M059J (cell line): ENCODE measurements at places on chromosomes 12 and 14.
A peak's percentile ranks its signal among the peaks of the same experiment; 100 is the strongest.

DNA sequence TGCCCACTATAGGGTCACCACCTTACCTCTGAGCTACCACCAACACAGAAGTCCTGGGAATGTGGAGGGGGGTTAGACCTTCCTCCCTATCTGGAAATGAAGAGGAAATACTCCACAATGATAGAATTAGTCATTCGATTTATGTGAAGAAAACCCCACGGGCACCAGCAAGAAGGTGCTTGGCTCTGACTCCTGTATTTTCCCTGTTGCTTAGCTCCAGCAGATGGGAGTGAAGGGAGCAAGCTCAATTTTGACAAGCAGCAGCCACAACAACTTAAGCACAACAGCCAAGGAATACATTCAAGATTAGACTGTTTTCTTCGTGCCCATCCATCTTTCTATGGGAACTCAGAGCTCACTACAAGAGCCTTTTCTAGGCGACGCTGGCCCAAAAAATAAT lies 191.7 kb downstream of the SPTSSA start:
- peak; percentile 9 for DNase-seq

DNA sequence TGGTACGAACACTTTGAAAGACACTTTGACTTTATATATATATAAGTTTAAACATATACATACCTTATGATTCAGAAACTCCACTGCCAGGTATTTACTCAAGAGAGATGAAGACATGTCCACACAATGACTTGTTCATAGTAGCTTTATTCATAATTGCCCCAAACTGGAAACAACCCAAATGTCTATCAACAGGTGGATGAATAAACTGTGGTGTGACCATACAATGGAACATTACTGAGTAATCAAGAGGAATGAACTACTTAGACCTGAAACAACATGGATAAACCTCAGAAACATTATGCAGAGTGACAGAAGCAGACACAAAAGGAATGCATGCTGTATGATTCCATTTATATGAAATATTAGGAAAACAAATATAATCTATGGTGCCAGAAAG lies 71.1 kb downstream of the PPP1R36 start:
- DNase-seq, result no peak

- peak; percentile 53 for DNase-seq
Observed at GRCh38 chr14:52836063-52836462, 44.7 kb upstream of the GNPNAT1 start.

- no peak for DNase-seq
Observed at GRCh38 chr12:59627582-59627981, 31.8 kb downstream of the SLC16A7 start.

- DNase-seq, result no peak
Observed at GRCh38 chr12:119012179-119012578, 30.8 kb downstream of the SRRM4 start.

GRCh38 chr14:96071561-96071960 lies 32.4 kb downstream of the C14orf132 start:
- no peak for DNase-seq

DNA sequence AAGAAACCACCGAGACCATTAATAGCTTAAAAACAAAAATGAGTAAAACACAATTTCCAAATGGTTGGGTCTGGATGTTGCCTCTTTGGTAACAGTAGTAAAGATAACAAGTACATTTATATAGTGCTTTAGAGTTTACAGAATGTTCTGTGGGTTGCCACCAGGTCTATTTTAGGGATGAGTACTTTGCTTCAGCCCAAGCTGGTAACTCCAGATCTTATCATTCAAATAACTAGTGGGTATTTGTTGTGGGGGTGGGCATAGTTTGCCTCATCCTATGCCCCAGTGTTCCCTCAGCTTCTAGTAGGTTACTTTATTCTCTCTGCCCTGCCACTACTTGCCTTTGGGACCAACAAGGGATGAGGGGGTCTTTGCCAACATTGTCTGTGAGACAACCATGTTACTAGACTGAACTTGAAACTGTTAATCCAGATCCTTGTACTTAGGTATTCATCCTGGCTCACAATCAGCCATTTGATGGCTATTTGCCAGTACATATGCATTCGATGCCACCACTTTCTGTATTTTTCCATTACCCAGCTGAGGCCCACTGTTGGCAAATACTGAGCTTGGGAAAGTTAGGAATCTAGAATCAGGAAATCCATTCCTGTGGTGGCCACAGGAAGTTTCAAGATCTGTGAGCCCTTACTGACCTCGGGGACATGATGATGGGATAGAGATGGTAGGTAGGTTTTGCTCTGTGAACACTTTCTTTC lies 17.6 kb upstream of the AKAP6 start:
- DNase-seq, result peak; percentile 23

GRCh38 chr14:74697543-74697942 lies 15.3 kb downstream of the AREL1 start:
- peak; percentile 79 for DNase-seq

DNA sequence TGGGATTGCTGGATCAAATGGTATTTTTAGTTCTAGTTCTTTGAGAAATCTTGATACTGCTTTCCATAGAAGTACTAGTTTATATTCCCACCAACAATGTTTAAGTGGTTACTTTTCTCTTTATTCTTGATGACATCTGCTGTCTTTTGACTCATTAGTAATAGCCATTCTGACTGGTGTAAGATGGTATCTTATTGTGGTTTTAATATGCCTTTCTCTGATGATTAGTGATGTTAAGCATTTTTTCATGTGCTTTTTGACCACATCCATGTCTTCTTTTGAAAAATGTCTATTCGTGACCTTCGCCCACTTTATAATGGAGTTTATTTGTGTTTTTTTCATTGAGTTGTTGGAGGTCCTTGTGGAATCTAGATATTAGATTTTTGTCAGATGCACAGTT lies 865.7 kb downstream of the SLC6A15 start:
- no peak for DNase-seq

DNA sequence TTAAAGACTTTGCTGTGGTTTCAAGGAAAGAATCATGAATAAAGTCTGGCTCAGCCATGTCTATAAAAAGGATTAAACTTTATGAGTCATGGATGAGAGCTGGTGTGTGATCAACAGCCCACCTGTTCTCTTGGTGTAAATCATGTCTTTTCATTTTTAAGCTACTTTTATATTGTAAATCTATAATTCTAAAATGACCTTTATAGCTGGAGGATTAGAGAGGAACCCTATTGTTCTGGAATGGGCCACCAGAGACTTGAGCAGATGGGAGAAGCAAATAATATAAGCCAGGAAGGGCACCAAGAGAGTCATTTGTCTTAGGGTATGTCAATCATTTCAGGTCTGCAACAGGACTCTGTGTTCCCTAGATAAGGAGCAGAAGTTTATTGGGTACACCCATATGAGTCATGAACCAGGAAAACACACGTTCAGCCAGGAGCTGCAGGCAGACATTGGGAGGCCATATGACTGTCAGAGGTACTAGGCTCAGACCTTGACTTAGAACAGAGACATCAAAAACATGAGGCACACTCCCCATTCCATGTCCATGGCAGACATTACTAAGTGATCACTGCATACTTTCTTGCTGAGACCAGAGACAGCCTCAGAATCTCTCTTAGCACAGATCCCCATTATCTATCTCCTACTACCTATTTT lies 49.3 kb downstream of the NDUFA12 start:
- DNase-seq, result peak; percentile 77

DNA sequence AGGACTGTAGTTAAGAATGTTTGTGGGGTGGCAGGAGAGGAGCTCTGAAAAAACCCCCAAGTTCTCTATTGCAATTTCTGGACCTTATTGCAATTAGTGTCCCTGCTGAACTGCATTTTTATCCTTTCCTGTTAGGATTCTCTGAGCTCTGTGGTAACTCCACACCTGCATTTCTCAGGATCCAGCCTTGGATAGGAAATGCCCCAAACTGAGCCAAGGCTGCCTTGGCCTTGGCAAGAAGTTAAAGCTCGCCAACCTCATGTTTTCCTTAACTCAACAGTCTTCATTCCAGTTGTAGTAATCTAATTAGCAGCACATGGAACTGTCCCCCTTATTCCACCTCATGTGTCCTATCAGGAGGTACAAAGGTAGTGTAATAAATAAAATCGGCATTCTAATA lies 66.5 kb downstream of the C12orf75 start:
- no peak for DNase-seq

GRCh38 chr14:75446447-75446846 lies 18.6 kb downstream of the JDP2 start:
- no peak for DNase-seq

- DNase-seq, result no peak
Observed at GRCh38 chr14:100733152-100733850, 6.6 kb downstream of the DLK1 start.

- peak; percentile 72 for DNase-seq
Observed at GRCh38 chr12:53381731-53382630, 2.0 kb downstream of the SP1 start.

GRCh38 chr12:15600223-15600935 lies 188.8 kb downstream of the EPS8 start:
- no peak for DNase-seq

GRCh38 chr12:56728139-56728861 lies 3.2 kb upstream of the NACA start:
- no peak for DNase-seq

DNA sequence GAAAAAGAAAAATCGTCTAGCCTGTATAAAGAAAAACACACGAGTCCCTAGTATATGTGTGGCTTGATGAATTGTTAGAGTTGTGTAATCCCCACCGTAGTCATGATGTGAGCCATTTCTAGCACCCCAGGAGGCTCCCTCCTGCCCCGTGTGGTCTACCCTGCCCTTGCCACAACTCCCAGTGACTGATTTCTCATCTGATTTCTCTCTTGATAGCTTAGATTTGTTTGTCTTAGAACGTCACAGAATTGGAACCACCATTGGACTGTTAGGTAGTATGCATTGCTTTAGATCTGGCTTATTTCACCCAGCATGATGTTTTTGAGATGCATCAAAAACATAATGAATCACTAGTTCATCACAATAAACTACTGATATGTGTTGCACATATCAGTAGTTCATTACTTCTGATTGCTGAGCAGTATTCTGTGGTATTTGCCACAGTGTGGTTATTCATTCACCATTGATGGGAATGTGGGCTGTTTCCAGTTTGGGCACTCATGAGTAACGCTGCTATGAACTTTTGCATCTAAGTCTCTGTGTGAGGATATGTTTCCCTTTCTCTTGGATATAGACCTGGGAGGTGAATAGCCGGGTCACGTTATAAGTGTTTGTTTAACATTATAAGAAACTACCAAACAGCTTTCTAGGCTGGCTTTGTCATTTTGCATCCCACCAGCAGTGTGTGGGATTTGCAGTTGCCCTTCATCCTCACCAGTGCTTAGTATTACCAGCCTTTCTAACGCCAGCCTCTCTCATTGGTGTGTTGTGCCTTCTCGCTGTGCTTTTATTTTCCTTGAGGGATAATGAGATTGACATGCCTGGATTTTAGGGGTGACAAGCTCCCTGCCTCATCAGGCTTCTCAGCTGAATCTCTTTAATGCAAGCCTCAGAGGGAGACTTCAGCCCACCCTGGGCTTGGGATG lies 31.9 kb upstream of the NCOR2 start:
- peak; percentile 69 for DNase-seq

GRCh38 chr12:13379531-13380188 lies 183.1 kb downstream of the EMP1 start:
- no peak for DNase-seq

GRCh38 chr12:122208073-122208820 lies 4.7 kb downstream of the B3GNT4 start:
- DNase-seq, result no peak

DNA sequence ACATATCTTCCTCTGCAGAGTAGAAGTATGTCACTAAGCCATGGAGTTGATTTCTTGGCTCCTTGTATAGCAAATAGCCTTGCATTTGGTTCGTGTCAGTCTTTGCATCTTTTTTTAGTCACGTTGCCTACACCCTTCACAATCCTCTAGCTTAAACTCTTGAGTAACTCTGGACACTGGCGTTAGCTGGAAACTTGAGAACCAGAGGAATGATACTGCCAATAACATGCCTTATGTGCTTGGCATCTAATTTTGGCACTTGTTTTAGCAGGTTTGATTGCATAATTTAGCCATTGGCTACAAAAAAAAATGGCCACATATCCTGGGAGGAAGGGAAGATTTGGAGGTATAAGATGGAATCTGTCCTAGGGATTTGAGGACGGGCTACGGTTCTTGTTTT lies 136.2 kb downstream of the ETV6 start:
- DNase-seq, result peak; percentile 40

- DNase-seq, result no peak
Observed at GRCh38 chr12:82434392-82434911, 76.1 kb downstream of the METTL25 start.

- no peak for DNase-seq
Observed at GRCh38 chr12:464484-465267, 4.9 kb downstream of the B4GALNT3 start.

GRCh38 chr14:51562816-51563215 lies 88.9 kb upstream of the FRMD6 start:
- peak; percentile 97 for DNase-seq

DNA sequence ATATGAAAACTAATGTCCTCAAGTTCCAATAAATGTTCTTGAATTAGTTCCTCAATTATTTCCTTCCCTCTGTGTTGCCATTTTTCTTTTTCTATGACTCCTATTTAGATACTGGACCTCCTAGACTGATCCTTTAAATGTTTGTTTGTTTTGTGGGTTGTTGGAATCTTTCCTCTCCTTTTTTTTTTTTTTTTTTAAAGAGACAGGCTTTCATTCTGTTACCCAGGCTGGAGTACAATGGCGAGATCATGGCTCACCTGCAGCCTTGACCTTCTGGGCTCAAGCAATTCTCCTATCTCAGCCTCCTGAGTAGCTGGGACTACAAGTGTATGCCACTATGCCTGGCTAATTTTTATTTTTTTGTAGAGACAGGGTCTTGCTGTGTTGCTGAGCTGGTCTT lies 9.6 kb downstream of the PRKAG1 start:
- DNase-seq, result peak; percentile 17
